ENCODE measurements at places on chromosomes 7 and 10.

DNA sequence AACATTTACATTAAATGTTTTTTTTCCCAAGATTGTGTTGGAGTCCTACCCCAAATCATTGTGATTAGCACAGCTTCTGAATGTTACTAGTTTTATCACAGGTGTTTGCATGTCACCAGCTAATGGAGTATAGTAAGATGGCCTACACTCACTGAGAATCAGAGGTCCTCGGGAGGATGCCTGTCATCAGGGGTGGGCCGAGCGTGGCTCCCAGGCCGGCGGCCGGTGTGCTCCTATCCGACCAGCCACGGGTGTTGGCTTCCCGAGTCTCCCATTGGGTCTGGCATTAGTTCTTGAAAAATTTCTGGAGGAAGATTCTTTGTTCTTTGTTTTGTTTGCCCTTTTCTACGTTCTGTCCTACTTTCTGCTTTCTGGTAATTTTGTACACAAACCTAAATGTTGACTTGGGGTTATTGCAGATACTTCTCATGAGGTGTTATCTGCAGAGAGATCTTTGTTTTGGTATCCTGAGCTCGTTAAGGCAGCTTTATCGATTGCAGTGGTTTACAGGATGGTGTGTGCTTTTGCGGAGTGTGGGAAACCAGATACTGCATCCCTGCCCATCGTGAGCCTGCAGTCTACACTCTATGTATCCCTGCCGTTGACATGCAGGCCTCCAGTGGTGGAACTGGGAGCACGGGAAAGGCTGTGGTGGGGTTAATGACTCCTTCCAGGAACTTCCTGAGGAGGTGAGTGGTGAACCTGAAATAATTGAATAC is 67.3 kb upstream of the DNAJB6 start:
- peak; percentile 60 for DNase-seq

DNA sequence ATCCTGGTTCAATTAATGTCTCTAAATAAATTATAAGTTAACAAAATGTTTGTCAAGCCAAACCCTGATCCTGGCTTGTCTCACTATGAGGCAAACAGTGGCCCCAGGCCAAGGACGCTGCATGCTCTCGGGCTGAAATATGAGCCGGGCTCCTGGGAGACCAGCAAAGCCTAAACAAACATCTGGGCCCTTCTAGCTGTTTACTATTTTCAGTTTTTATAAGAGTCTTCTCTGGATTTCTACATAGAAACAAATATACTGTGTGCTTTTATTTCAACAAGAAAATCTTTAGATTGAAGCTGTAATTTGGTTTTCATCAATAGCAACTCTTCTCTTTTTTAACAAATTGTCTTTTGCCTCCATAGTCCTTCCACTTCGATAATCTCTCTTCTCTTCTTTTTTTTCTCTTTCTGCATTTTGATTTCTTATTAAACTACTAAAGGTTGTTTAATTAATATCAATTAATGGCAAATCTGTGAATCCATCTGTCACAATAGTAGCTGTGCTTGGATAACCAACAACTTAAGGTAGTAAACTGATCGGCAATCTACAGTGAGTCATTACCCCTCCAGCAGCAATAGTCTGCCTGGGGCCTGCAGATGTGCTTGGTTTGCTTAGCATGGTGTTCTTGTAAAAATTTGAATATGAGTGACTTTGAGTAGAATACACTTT is 83.3 kb upstream of the DNAJC1 start:
- DNase-seq: peak; percentile 70

- DNase-seq: no peak
Measured at GRCh38 chr7:90988516-90988915, 275.7 kb upstream of the FZD1 start.

DNA sequence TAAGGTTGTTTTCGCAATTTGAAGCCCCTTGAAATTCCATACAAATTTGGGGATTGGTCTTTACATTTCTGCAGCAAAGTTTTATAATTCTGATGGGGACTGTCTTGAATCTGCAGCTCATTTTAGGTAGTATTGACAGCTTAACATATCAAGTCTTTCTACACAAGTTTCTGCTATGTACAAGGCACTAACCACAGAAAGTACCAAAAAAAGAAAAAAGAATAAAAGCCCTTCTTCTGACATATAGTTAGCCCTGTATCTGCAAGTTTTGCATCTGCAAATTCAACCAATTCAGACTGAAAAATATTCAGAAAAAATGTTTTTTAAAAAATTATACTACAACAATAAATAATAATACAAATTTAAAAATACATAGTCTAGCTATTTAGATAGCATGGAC is 15.3 kb downstream of the POT1 start:
- no peak for DNase-seq

DNA sequence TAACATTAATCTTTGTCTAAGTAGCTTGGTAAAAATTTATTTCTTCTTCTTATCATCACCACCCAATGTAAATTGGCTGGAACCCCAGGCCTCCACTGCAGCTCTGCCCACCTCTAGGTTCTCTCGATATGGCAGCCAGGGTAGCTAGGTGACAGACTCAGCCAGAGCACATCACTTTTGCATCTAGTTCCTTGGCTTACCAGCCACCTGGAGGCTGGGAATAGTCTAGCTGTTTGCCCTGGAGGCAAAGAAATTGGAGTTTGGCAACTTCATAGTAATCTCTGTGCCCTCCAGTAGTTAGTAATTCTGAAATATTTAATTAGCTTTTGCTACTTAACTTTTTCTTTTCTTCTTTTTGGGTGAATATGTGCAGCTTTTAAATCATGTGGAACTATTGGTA is 9.4 kb downstream of the IFRD1 start:
- DNase-seq: no peak

GRCh38 chr7:80945976-80946375 is 27.1 kb upstream of the SEMA3C start:
- DNase-seq: no peak

GRCh38 chr7:44258865-44259546 is 58.2 kb downstream of the YKT6 start:
- no peak for DNase-seq

DNA sequence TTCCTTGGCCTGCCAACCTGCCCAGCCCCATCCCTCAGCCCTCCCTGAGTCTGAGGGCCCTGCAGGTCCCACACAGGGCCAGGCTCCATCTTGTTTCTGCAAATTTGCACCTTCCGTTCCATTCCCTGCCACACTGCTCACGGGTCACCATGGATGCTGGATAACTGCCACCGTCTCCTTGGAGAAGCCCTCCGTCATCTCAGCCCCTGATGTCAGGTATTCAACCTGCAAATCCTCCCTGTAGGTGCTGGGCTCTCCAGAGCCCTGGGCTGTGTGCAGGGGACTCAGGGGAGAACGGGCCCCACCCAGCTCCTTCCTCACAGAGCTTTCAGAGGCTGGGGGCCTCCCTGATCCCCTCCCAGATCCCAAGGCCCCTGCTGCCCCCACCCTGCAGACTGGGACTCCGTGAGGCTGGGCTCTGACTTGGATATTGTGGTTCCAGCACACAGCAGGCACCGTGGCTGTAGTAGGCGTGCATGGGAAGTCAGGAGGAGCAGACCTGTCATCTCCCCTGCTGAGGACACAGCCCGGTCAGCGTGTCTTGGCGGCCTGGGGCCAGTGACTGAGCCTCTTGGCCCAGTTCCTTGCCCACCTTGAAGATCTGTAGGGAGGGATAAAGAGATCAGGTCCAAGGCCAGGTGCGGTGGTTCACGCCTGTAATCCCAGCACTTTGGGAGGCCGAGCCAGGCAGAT is 121.7 kb upstream of the TNRC18 start:
- no peak for DNase-seq

DNA sequence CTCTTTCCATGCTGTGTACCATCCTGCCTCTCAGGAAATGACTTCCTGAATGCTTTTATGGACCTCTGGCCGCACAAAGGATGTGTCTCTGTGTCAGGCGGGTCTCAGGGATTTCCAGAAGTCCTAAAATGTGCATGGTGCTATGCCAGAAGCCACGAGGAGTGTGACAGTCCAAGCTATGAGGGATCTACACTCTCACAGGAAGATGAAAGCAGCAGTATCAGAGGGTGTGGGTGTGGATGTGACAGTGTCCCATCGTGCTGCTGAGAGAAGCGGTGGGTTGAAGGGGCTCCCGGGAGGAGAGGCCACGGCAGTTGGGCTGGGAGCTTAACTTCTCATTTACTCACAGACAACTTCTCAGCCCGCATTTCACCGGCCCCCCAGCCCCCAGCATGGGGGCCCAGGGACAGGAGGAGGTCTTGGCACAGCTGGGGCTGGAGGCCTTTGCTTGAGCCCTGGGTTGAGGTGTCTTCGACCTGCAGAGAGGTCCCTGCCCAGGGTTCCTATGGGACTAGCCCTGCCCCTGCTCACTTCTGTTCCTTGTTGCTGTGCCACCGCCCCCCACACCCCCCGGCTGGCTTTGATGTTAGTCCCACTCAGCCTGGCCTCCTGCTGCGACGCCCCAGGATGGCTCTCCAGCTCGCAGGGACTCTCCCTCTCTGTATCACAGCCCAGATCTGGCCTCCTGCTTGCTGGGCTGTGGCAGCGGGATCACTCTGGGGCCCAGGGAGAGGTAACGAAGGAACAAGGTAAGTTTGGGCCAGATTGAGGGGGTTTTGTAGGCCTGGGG is 30.8 kb upstream of the EMX2 start:
- peak; percentile 61 for DNase-seq

- no peak for DNase-seq
Measured at GRCh38 chr7:39952374-39952773, 2.3 kb downstream of the CDK13 start.

DNA sequence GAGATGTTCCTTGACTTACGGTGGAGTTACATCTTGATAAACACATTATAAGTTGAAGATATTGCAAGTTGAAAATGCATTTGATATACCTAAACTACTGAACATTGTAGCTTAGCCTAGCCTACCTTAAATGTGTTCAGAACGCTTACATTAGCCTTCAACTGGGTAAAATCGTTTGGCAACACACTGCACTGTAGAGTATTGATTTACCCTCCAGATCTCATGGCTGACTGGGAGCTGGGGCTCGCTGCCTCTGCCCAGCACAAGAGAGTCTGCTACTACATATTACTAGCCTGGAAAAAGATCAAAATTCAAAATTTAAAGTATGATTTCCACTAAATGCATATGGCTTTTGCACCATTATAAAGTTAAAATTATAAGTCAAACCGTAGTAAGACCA is 7.5 kb upstream of the AGR3 start:
- DNase-seq: no peak

DNA sequence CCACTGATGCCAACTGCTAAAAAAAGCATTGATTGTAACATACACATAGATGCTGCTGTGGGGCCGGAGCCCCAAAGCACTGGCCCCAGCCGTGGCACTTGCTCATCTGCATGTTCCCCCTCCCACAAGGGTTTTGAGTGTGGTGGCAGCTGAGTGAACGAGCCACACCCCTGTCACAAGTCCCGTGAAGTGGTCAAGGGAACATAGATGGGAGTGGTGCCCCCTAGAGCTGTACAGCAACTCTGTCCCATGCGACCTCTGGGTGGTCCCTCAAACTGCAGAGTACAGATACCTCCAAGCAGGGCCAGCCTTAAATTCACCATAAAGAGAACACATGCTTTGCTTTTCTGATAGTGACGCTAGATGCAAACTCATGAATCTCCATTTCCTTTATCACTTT is 503.3 kb upstream of the NRP1 start:
- no peak for DNase-seq

- no peak for DNase-seq
Measured at GRCh38 chr7:32068411-32069101, 1.7 kb downstream of the PDE1C start.

DNA sequence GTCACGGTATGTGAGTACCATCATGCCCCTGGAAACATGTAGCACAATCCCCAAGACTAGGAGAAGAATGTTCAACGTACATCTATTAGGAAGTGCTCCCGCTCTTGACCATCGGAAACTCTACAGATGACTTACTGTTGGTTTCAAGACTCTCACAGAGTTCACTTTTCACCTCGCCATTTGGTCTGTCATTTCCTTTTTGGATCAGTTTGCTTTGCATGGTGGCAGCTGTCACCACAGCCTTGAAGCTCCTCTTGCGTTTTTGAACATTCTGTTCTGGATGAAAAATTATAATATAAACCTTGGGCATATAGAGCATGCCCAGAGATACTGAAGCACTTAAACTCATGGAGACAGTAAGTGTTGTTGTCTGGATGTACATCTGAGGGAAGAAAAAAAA is 806.8 kb downstream of the GRM8 start:
- DNase-seq: no peak

DNA sequence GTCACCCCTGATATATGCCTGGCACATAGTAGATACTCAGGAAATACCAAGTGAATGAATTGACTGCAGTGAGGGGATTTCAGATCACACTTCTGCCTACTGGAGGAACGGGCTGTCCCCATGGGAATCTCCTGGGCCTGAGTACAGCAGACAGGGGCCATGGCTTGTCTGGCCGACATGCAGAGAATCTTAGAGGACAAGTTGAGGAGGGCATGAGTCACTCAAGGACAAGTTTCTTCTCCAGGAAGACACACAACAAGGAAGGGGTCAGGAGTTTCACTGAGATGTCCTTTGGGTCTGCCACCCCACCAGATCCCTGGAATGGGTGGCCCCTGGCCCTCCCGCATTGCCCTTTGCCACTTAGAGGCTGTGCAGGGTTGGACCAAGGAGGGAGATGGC is 20.7 kb downstream of the PLPP4 start:
- DNase-seq: no peak

DNA sequence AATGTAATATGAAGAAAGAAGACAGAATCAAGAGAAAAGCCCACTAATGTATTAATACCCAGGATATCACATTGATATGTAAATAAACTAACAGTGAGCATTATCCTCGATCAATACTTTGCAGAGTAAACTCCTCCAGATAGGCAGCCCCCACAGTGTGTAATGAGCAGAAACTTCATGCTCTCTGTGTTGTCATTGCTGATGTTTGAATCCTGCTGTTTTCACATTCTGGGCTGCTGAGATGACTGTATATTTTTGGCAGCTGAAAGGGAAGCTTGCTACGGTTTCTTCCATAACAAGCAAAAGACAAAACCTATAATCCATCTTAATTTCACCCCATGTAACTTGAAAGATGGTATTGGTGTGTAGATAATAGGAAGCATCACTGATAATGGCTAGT is 15.3 kb upstream of the THSD7A start:
- no peak for DNase-seq

- DNase-seq: no peak
Measured at GRCh38 chr10:62614389-62615157, 189.9 kb upstream of the ADO start.

GRCh38 chr10:122102869-122103525 is 114.0 kb downstream of the TACC2 start:
- no peak for DNase-seq

DNA sequence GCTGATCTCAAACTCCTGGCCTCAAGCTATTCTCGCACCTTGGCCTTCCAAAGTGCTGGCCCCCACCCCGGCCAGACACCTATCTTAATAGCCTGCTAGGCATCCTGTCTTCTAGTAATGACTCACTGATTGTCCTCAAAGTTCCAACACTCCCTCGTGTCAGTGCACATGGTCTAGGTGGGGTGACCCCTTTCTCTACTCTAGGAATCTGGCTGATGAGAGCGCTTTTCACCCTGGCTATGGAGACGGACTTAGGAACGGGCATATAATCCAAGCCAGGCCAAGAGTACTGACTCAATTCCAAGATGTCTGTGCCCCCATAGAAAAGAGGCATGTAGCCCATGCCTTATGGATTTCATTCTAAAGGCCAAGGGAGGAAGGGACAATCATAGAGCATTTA is 67.0 kb downstream of the PRLHR start:
- DNase-seq: no peak

- no peak for DNase-seq
Measured at GRCh38 chr7:103936558-103936957, 52.9 kb downstream of the RELN start.
